ENCODE measurements at places on chromosomes 16 and 17.

GRCh38 chr17:27433521-27433920 lies 22.7 kb upstream of the KSR1 start:
- no peak for DNase-seq

DNA sequence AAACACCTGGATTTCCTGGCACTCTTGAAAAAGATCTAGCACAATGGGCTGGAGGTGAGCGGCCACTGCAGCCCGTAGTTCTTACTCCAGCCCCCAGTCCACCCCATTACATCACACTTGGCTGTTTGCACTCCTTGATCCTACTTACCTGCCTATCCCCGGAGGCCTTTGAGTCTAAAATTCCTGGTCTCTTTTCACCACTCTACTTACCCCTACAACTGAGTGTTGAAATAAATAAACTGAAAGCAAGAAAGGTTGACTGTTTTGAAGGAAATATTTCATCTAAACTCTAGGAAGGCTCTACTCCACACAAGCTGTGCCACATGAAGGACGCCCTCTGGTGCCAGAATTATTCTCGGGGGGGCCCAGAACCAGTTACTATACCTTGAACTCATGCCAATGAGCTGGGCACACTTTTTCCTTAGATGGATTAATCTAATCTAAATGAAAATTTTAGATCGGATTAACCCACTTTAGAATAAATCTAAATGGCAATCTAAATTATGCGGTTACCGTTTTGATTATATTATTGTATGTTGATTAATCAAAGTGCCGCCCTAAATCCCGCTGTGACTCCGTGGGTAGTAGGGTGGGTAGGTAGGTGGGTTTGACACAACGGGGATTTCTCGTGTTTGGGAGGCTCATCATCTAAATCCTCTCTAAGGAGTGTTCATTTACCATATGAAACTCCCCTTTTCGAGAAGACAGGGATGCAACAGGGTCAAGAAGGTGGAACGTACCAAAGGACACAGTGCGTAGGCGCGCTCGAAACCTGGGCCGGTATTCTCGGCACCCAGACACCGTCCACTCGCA lies 651 bp upstream of the EIF1 start:
- peak; percentile 57 for DNase-seq

- no peak for DNase-seq
Observed at GRCh38 chr16:57949013-57949412, 21.9 kb downstream of the CNGB1 start.

- DNase-seq, result peak; percentile 52
Observed at GRCh38 chr17:77666881-77667395, 291.6 kb upstream of the TNRC6C start.

DNA sequence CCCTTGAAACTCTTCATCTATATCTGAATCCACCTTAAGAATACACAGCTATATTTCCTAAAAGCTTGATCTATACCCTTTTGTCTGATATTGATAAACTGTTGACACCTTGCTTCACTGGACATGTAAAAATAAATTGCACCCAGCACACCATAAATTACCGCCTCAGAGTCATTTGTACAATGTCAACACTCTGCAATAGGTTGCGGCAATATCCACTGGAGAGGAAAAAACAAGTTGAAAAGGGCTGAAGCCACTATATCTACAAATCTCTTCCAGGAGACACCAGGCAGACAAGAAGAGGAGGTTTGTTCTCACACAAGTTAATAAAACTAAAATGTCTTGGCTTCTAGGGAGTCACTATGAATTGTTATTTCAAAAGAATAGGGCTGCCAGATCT lies 656.9 kb downstream of the CDH8 start:
- no peak for DNase-seq

- DNase-seq, result no peak
Observed at GRCh38 chr16:80611171-80611929, 70.6 kb downstream of the DYNLRB2 start.

DNA sequence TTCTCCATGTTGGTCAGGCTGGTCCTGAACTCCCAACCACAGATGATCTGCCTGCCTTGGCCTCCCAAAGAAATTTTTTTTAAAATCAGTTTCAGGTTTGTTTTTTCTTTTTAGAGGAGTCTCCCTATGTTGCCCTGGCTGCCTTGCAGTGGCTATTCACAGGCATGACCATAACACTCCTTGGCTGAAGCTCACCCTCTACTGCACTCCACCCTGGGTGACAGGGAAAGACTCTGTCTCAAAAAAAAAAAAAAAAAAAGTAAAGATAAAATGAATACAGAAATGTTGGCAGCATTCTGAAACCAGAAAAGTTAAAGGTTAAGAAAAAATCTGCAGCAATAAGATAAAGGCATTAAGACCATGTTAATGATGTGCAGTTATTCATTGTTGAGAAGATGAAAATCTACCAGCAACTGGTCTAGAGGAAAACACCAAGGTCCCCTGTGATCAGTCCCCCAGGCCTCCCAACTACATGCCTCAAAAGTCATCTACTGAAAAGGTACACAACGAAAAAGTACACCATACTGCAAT lies 15.1 kb downstream of the YWHAE start:
- no peak for DNase-seq

DNA sequence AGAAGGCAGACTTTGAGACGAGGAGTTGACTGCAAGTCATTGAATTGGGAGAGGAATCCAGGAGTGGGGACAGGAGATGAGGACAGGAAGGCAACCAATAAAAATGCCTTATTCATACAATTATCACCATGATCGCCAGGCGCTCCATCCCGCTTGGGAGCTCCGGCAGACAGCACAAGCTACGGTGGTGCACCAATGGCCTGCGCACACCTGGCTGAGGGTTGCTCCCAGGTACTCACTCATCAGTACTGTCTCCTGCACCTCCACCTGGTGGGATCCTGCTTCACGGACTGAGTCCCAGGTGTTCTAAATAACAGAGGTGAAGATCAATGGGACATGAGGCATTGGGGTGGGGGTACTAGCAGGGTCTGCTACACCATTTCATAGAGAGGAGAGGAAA lies 160.0 kb upstream of the TNRC6C start:
- DNase-seq, result no peak
